ENCODE measurements at places on chromosomes 7 and 10.

DNA sequence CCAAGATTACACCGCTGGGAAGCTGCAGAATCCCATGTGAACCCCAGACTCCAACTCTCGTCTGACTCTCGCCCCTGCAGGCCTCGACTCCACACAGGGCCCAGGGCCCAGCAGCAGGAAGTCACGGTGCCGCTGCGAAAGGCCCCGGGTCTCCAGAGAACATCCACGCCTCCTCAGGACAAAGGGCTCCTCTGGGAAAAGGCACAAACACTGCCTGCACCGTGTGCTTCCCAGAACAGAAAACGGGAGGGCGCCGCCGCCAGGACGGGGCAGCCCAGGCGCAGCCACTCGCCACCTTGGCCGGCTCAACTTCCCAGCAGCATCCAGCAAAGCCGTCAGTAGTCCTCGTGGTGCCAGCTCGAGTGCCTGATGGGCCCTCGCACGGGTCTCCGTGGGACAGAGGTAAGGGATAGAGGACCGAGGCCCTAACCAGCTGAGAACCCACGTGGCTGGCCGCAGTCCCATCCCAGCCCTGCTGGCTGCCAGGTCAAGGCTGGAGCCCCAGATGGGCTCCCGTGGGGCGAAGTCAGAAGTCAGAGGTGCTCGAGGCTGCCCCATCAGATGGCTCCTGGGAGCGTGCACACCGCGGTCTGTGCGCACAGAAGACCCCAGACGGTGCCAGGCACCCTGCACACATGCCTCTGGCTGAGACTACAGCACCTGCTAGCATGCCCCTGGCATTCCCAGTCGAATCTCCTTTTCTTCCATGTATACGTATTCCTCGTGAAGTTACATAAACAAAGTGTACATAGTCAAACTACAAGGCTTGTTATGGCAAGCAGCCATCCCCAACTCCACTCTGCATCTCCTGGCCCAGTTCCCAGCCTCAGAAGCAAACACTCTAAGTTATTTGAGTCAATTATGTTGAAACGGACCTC is 60.2 kb downstream of the MAD1L1 start:
- DNase-seq = peak; percentile 33

- DNase-seq = no peak
Measured at GRCh38 chr10:89217057-89217990, 10.2 kb upstream of the CH25H start.

DNA sequence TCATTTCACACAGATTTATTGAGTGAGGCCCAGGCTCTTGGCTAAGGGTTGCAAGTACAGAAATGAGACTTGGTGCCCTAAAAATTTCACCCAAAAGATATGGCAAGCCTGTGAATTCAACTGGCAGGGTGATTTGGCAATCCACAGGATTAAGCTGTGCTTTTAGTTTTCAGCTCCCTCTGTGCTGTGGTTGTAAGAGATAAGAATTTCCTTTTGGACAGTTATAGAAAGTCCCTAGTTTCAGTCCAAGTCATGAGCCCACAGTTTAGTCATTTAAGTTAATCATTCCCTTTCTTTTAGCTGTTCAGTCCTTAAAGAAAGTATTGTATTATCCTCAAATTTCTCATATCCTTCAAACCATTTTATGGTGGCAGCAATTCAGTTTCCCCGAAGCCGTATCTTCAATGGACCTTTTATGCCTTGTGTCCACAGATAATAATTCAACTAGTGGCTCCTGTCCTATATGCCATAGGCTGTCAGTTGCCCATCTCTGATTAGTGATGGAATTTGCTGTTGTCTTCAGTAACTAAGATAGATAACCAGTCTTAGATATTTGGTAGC is 73.4 kb upstream of the NAMPT start:
- no peak for DNase-seq

- no peak for DNase-seq
Measured at GRCh38 chr7:156019308-156019707, 207.0 kb upstream of the SHH start.

GRCh38 chr7:915291-916218 is 38.9 kb downstream of the ADAP1 start:
- no peak for DNase-seq

DNA sequence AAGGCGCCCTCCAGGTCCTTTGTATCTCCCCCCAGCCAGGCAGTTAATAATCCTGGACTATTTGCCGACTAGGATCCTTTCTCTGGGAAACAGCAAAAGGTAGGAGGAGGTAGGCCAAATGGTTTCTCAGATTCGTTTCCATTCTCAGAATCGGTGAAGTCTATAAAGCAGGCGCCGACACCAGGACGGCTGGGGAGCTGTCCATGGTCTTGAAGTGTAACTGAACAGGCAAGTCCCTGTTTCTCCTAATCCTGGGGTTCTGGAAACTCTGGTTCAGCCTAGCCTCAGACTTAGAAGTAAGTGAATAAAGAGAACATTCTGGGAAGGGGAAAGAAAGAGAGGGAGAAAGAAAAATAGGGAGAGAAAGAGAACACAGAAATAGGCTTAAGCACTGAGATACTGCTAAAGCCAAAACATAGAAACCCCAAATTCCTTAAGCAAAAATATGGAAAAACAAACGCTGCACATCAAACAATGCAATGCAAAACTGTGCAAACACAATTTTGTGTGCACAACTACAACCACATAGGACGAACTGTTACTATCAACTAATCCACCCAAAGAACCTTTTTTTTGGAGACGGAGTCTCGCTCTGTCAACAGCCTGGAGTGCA is 11.1 kb upstream of the INA start:
- DNase-seq = no peak

GRCh38 chr10:26780793-26781601 is 79.8 kb downstream of the ABI1 start:
- peak; percentile 84 for DNase-seq

DNA sequence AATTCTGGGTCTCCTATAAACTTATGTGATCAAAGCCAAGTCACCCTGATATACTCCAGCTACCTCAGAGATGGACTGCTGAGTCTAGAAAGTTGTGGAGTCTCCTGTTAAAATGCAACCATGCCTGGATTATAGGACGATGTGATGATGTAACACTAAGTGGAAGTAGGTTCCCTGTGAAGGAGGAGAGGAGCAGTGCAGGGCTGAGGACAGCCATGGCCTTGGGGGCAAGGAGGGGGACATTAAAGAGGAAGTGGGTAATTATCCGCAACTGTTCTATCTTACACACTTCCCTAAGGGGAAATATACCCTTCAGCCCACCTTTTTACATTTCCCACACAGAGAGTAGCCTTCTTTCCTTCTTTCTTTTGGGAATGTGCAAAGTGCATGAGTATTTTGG is 63.8 kb downstream of the MTPN start:
- DNase-seq = no peak

GRCh38 chr10:43863859-43864591 is 215.3 kb upstream of the ZNF32 start:
- DNase-seq = peak; percentile 44

GRCh38 chr7:144720149-144720548 is 115.7 kb downstream of the TPK1 start:
- DNase-seq = no peak

- DNase-seq = peak; percentile 68
Measured at GRCh38 chr7:93115796-93116195, 2.0 kb downstream of the SAMD9 start.

DNA sequence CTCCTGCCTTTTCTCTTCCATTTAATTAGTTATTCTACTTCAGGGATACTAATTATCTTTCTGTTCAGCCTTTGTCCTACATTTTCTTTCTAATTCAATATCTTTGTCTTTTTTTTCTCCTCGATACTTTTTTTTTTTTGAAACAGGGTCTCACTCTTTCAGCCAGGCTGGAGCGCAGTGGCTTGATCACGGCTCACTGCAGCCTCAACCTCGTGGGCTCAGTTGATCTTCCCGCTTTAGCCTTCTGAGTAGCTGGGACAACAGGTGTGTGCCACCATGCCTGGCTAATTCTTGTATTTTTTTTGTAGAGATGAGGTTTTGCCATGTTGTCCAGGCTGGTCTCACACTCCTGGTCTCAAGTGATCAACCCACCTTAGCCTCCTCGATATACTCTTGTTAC is 38.9 kb downstream of the CCSER2 start:
- DNase-seq = no peak

GRCh38 chr10:132493756-132494290 is 43.8 kb upstream of the INPP5A start:
- DNase-seq = no peak

GRCh38 chr7:50308203-50308531 is 3.7 kb downstream of the IKZF1 start:
- no peak for DNase-seq

- peak; percentile 46 for DNase-seq
Measured at GRCh38 chr10:19719284-19719683, 96.9 kb upstream of the PLXDC2 start.

DNA sequence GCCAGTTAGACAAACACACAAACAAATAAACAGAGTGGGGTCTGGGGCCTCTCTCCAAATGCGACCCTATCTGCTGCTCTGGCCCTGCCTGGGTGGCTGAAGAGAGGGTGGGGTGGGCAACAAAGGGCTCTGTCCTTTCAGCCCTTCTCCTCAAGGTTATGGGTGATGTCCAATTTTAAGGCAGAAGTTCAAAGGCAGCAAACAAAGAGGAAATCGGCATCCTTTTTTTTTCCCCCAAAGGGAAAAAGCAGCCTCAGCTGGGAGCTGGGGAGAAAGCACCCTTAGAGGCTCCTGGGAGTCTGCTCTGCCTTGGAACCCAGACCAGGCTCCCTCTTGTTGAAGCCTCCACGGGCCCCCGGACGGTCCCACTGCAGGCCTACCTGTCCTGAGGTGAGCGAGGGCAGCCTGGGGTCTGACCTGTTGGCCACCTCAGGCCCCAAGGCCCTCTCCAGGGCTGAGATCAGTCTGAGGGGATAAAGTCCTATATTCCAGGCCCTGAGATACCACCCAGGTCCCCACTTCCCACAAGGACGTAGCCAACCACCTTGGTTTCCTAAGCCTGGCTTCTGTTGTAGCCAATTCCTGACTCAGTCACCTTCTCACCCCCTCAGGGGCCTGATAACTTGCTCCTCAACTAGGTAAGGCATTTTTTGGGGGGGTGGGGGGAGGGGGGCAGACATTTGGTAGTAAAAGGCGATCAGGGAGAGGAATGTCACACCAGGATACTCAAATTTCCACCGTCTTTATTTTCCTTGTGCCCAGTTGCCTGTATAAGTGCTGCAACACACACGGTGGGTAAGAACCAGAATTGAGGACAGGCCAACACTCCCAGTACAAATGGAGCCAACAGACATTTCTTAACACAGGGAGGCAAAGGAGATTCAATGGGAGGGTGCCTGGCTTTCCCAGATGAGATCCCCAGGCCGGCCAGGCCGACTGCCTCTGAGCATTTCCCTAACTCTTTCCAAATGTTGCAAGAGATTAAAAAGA is 4.3 kb downstream of the HOXA11 start:
- no peak for DNase-seq

- peak; percentile 17 for DNase-seq
Measured at GRCh38 chr10:60114765-60115586, 208.6 kb upstream of the CCDC6 start.

GRCh38 chr7:66859794-66860645 is 61.0 kb upstream of the TMEM248 start:
- DNase-seq = no peak

GRCh38 chr10:130960531-130960930 is 351.0 kb downstream of the TCERG1L start:
- no peak for DNase-seq

- DNase-seq = no peak
Measured at GRCh38 chr10:74394416-74394969, 243.5 kb downstream of the ADK start.

GRCh38 chr10:80452069-80452468 is 2.0 kb upstream of the TSPAN14 start:
- no peak for DNase-seq

DNA sequence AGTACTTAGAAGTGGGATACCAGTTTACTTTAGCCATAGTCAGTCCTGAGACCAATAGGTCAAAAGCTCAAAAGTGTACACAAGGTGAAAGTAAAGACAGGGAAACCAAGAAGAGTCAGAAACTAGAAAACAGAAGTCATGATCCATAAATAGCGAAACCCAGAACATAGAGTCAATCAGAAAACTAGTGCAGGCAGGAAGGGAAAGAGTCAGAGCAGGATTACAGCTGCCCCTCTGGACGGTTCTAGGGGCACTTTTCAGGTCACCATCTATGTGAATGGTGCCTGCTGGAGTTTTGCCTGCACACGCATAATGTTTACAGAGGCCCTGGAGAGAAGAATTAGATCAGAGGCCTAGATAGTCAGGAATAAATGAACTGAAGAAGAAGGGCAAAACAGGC is 22.4 kb upstream of the DMTF1 start:
- DNase-seq = no peak

- no peak for DNase-seq
Measured at GRCh38 chr10:78443900-78444571, 410.4 kb downstream of the RPS24 start.

GRCh38 chr10:102120991-102121738 is 997 bp upstream of the LDB1 start:
- no peak for DNase-seq

DNA sequence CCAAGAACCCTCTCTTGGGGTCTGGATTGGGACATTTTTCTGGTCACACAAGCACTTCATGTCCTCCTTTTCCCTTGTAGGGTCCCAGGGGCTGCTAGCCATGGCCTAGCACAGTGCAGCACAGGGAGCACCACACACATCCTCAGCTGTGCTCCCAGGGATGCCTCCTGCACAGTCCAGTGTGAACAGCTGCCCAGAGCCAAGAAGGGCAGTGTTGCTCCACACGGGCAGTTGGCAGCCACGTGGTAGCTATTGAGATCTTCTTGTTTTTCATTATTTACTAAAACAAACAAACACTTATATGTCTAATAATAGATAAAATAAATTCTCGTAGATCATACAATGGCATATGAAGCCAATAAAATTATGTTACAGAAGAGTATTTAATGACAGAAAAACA is 13.9 kb upstream of the LANCL2 start:
- no peak for DNase-seq

- no peak for DNase-seq
Measured at GRCh38 chr10:92203919-92204623, 86.8 kb downstream of the CPEB3 start.

DNA sequence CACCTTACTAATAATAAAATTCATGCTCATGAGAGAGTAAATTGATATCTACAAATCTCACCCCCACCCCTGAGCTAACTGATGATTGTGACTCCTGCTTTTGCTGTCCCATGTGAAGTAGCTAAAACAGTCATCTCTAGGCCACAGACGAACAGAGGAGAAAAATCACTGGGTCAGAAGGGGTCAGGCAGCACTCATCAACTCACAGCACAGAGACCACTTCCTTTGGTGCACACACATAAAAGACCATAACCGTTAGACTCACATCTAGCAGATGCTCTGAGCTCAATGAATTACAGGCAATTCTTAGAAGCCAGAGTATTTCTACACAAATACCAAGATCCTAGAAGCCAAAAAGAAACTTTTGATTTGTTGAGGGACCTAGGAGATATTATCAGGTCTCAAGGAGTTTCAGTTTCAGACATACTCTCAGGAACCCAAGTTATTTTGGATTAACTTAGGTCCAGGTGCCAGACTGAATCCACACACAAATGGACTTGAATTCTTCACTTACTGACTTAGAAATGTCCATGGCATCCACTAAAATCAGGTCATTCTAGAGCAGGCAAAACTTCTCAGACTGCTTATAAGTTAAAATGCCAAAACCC is 65.0 kb upstream of the TES start:
- DNase-seq = no peak

Data from BJ (cell line).